ENCODE measurements at places on chromosomes 5 and 9. TPM values are rescaled to one million over a fixed set of nuclear protein-coding genes. Genes with fewer than 3 reads are reported as not detected.

The PJA2 gene
- total RNA-seq, result 17.5 TPM

The ALDH7A1 gene
- 70.1 TPM for total RNA-seq

The PCDHGA3 gene
- not detected for total RNA-seq

The LCN9 gene
- not detected for total RNA-seq

The PDE8B gene
- 1.3 TPM for total RNA-seq

The KIF4B gene
- not detected for total RNA-seq

The KIF24 gene
- total RNA-seq, result 3.4 TPM

The PLPPR1 gene
- not detected for total RNA-seq

The BAAT gene
- 0.43 TPM for total RNA-seq

The OLFML2A gene
- 21.6 TPM for total RNA-seq

The BRD3OS gene
- total RNA-seq, result 13.8 TPM

The DAB2 gene
- 9.0 TPM for total RNA-seq

The NTRK2 gene
- not detected for total RNA-seq

The RAPGEF1 gene
- total RNA-seq, result 49.5 TPM

The KCNIP1 gene
- not detected for total RNA-seq

The SLC4A9 gene
- not detected for total RNA-seq
